ENCODE measurements at places on chromosomes 16 and 17.

DNA sequence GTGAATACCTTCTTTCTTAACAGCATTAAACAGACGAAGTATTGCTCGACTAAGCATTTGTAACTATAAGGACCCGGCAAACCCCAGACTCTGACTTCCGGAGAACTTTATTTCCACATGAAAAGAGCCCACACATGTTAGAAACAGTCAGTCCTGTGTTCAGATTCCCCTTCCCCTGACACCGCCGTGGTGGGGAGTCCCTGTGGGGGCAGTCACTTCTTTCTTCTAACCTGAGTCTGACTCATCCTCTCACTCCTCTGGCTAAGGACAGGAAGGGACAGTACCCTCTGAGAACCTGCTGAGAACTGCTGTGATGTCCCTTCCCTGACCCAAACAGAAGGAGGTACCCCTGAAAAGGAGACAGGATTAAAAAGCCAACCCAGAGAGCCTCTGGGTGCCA, 165.1 kb downstream of the XYLT1 start:
- no peak for DNase-seq

DNA sequence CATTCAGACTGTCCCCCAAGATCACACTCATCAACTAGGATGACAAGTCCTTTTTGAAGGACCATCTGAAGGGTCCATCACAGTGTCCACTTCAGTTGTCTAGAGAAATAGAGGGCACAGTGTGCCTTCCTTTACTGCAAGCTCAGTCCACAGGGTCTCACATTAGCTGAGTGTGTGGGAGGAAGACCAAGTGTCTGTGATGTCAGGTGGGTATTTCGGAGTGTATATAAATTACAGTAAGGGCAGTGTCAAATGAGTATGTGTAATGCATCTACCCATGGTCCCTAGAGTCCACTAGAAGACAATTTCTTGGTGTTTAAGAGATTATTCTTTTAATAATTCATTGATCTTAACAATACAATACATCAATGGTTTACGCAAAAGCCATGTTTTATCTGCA, 272.2 kb downstream of the CDH13 start:
- no peak for DNase-seq

DNA sequence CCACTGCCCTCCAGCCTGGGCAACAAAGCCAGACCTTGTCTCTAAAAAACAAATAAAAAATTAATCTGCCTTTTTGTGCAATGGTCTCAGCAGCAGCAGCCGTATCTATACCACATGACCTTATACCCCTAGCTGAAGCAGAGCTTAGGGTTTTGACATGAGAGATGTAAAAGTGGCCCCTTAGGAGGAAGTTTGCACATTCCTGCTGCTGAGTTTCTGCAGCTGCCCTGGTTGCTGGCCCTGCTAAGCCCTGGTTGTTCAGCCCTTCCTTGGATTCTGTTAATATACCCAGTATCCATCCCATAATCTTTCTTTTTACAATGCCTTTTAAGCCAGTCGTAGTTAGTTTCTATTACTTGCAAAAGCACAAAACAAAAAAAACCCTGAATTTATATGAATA, 33.0 kb upstream of the PRKCB start:
- no peak for DNase-seq

GRCh38 chr17:11925262-11926021, 71.8 kb downstream of the ZNF18 start:
- DNase-seq: no peak

DNA sequence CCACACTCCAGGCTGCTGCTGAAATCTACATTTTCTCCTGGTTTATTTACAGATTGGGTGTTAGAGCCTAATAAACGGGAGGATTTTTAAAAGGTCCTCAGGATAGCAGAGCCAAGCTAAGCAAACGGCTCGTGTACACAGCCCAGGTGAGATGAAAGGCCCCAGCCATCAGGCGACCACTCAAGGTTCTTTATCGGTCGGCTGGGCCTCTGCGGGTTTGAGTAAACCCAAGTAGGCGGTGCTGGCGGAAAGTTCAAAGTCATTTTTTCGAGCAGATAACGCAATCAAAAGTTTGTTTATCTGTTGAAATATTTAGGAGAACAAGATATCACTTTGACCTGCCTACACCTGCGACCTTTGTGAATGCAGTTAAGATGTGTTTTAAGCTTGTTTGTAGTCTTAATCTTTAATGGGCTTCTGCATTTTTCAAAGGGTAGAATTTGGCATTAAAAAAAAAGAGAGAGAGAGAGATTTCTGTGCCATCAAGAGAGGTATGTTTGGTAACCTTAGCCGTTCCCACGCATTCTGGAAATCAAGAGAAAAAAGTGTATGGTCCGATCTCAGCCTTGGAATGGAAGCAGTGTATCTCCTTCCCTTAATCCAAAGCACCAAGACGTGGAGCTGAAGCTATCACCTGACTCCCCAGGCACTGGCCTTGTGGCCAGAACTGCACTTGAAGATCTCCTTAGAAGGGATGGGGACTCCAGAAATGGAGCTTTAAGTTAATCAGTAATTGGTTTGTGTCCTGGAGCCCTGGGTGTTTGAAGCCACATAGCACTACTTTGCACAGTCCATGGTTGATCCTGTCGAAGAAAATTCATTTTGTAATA, 301.7 kb upstream of the IRX5 start:
- no peak for DNase-seq
